GM23248 (cell line): ENCODE measurements at places on chromosomes 12 and 14. TPM values are rescaled to one million over a fixed set of nuclear protein-coding genes. Genes with fewer than 3 reads are reported as not detected.

The SLC38A6 gene
- polyA plus RNA-seq, result 20.7 and 21.5 TPM in 2 replicates

The HAL gene
- not detected in 2 replicates for polyA plus RNA-seq

The KRT71 gene
- not detected in 2 replicates for polyA plus RNA-seq

The CRACR2A gene
- 2.4 and 2.5 TPM in 2 replicates for polyA plus RNA-seq

The SLCO1A2 gene
- polyA plus RNA-seq, result not detected in 2 replicates

The MYH6 gene
- polyA plus RNA-seq, result 0.80 TPM in 1 of 2 replicates, not detected in the other

The SPX gene
- polyA plus RNA-seq, result 0.24 and 0.37 TPM in 2 replicates

The CRIP1 gene
- 32.7 and 37.7 TPM in 2 replicates for polyA plus RNA-seq

The ARF6 gene
- 120 and 123 TPM in 2 replicates for polyA plus RNA-seq

The BHLHE41 gene
- 1.3 and 1.7 TPM in 2 replicates for polyA plus RNA-seq

The RFX4 gene
- polyA plus RNA-seq, result not detected in 2 replicates

The LRRC43 gene
- 1.5 and 1.9 TPM in 2 replicates for polyA plus RNA-seq

The FRMD6 gene
- polyA plus RNA-seq, result 550 and 553 TPM in 2 replicates

The RIPK3 gene
- polyA plus RNA-seq, result 5.1 and 5.3 TPM in 2 replicates

The OR6C2 gene
- polyA plus RNA-seq, result not detected in 2 replicates

The PRMT5 gene
- polyA plus RNA-seq, result 80.1 and 84.1 TPM in 2 replicates

The MANSC1 gene
- polyA plus RNA-seq, result 8.2 and 8.5 TPM in 2 replicates

The FBRSL1 gene
- 0.63 and 0.86 TPM in 2 replicates for polyA plus RNA-seq

The RILPL2 gene
- polyA plus RNA-seq, result 4.1 and 4.4 TPM in 2 replicates

The LRRIQ1 gene
- 0.88 and 1.3 TPM in 2 replicates for polyA plus RNA-seq

The PAX9 gene
- 0.05 and 0.19 TPM in 2 replicates for polyA plus RNA-seq

The DPF3 gene
- 6.8 and 7.7 TPM in 2 replicates for polyA plus RNA-seq

The MARS1 gene
- polyA plus RNA-seq, result 264 and 272 TPM in 2 replicates

The JPH4 gene
- polyA plus RNA-seq, result 0.05 TPM in 1 of 2 replicates, not detected in the other

The EML5 gene
- 0.25 TPM in 1 of 2 replicates, not detected in the other for polyA plus RNA-seq

The NR1H4 gene
- polyA plus RNA-seq, result not detected in 2 replicates

The A2ML1 gene
- not detected in 2 replicates for polyA plus RNA-seq

The SLC7A7 gene
- polyA plus RNA-seq, result 0.63 and 1.7 TPM in 2 replicates

The TAMALIN gene
- polyA plus RNA-seq, result not detected in 2 replicates

The ESPL1 gene
- polyA plus RNA-seq, result 2.0 and 3.3 TPM in 2 replicates

The CD27 gene
- polyA plus RNA-seq, result 0.28 and 0.32 TPM in 2 replicates

The GLI1 gene
- polyA plus RNA-seq, result 0.89 and 1.0 TPM in 2 replicates

The NOXRED1 gene
- 0.10 and 0.31 TPM in 2 replicates for polyA plus RNA-seq

The SMCO2 gene
- 0.18 TPM in 1 of 2 replicates, not detected in the other for polyA plus RNA-seq

The RHOJ gene
- 2.2 and 3.0 TPM in 2 replicates for polyA plus RNA-seq

The SLC4A8 gene
- polyA plus RNA-seq, result 3.1 and 4.6 TPM in 2 replicates

The CNTN1 gene
- 0.36 and 0.38 TPM in 2 replicates for polyA plus RNA-seq

The AKAP3 gene
- polyA plus RNA-seq, result 0.30 and 0.36 TPM in 2 replicates

The CIDEB gene
- polyA plus RNA-seq, result 1.2 TPM in 2 replicates

The RERGL gene
- 0.74 and 0.77 TPM in 2 replicates for polyA plus RNA-seq

The FLRT2 gene
- polyA plus RNA-seq, result 34.9 and 40.0 TPM in 2 replicates

The MYH7 gene
- polyA plus RNA-seq, result not detected in 2 replicates

The OVCH1 gene
- not detected in 2 replicates for polyA plus RNA-seq

The LRTM2 gene
- not detected in 2 replicates for polyA plus RNA-seq

The ATP2A2 gene
- polyA plus RNA-seq, result 28.7 and 29.5 TPM in 2 replicates

The ATL1 gene
- polyA plus RNA-seq, result 10.7 and 11.4 TPM in 2 replicates
